GM23338 (cell line): ENCODE measurements at places on chromosomes 7 and 10. TPM values are rescaled to one million over a fixed set of nuclear protein-coding genes. Genes with fewer than 3 reads are reported as not detected.

DNA sequence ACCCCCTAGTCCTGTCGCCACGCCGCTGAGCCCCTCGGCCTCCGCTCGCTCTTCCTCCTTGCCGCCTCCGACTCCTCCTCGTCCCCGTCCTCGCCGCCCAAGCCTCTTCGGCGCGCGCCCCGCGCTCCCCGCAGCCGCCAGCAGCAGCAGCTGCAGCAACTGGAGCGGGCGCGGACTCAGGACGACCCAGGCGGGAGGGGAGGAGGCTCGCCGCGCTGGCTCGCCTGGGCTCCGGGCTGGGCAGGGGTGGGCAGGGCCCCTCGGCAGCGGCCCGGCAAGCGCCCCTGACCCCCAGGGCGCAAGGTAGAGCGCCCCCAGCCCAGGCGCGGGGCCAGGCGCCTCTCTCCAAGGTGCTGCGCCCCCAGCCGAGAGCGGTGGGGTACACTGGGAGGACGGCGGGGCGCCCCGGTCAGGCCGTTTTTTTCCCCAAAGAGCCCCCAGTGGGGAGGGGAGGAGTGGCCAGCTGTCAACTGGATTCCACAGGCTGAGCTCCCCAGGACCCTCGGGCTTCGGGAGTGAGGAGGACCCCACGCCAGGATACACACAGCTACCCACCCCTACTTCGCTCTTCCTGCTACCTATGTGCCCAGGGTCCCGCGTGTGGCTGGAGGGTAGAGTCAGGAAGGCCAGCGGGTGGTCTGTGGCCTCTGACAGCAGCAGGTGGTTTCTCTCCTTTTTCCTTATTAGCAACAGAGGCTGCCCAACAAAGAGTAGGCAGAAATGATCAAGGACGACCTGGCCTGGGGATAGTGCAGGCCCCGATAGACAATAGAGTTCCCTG, 903 bp upstream of the KCNMA1 start:
- H3K4me1 ChIP-seq: peaks cover 24% of the 10 kb centered on the region
- H3K36me3 ChIP-seq: no peaks in the 10 kb centered on the region
- DNase-seq: peak; percentile 77
- peaks cover 63% of the 10 kb centered on the region for H3K27me3 ChIP-seq

DNA sequence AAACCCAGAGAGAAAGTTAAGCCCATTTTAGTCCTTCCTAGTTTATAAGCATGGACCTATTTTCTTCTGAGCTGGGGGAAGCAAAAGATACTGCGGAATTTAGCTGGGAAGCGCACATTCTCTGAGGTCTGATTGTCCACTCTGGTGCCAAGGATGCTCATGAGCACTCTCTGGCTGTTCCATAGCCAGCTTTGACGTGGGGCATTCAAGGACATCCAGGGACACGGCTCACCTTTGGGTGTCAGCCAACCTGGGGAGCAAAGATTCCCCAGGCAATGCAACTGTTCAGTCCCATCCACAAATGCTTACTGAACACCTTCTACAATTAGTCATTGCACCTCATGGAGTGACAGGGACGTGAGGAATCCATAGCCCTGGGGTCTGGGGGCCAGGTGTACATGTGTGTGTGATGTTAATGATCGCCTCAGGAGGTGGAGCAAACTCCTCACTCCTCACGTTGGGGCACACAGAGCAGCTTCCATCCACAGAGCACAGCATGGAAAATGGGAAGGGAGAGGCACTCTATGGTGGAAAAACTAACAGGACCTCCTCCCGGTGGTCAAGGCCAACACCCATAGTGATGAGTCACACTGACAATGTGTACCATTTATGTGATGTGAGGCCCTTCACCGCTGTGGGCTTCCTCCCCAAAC, 67.5 kb upstream of the IGFBP3 start:
- H3K36me3 ChIP-seq: no peaks in the 10 kb centered on the region
- no peak for DNase-seq
- H3K27ac ChIP-seq: no peak overlapping the region
- no peaks in the 10 kb centered on the region for H3K4me1 ChIP-seq

DNA sequence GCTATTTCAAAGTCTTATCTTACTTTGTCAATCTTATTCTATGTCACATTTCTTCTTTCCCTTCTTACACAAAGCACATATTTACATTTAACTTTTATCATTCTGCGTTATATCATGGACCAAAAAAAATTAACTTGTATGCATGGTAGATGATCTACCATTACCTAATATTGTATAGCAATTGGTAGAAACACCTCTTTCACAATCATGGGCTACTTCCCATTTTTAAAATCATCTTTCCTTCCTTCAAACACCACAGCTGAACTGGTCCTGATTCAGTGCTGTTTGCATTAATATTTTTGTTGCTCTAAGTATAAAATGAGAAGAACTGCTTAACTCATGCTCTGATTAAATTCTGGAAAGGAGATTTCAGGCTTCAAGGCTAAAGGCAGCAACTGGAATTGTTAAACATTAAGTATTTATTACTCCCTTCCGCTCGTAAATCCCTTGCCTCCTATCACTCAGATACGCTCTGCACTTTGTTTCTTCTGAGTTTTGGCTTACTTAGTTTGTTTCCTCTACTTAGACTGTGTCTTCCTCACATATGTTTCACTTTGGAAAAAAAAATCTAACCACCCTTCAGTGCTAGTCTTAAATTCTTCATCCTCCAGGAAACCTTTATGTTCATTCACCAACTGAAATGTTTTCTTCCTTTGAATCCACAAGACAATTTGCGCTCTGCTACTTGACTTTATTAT, 901.4 kb downstream of the PCDH15 start:
- H3K27me3 ChIP-seq: no peaks in the 10 kb centered on the region
- no peak overlapping the region for H3K4me3 ChIP-seq
- no peak for DNase-seq
- no peaks in the 10 kb centered on the region for H3K4me1 ChIP-seq
- no peaks in the 10 kb centered on the region for H3K36me3 ChIP-seq

GRCh38 chr7:158127241-158127640, 460.4 kb downstream of the PTPRN2 start:
- H3K4me1 ChIP-seq: no peaks in the 10 kb centered on the region
- H3K4me3 ChIP-seq: no peak overlapping the region
- no peaks in the 10 kb centered on the region for H3K27me3 ChIP-seq
- no peak for DNase-seq

The FAM237B gene
- total RNA-seq: 0.07 TPM in 1 of 2 replicates, not detected in the other
